ENCODE measurements at places on chromosomes 11 and 22.

DNA sequence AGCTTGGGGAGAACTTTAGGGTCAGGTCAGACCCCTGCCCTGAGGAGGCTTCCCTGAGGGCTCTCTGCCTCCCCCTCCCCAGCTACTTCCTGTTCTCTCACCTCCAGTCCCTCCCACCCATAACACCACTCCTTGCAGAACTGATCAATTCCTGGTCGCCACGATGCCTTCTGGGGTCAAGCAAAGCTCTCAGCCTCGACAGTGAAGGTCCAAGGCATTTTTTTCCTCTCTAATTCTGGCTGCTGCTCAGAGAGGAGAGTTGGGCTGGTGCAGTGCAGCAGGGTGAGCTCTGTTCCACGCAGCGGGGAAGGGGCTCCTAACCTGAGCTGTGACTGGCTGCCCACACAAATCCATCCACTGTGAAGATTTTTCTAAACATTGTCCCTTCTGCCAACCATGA, 628.4 kb downstream of the BRD1 start:
- no peak for DNase-seq

DNA sequence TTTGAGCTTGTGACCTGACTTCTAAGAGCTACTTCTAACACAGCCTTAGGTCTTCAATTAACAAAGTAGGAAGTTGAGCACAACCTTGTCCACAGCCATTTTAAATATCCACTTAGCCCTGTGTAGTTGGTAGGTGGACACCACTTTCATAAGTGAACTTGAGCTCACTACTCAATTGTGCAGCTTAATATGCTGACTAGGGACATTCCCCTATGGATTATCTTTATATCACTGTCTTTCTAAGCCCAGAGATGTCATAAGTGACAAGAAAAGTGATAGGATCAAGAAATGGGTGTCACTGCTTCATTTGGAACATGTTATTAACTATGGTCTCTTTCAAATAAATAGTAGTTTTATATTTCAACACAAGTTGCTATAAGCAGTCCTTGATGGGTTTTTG, 4.0 kb upstream of the ATP5MG start:
- DNase-seq, result no peak

- DNase-seq, result no peak
Measured at GRCh38 chr11:12865863-12866595, 143.1 kb upstream of the RASSF10 start.

DNA sequence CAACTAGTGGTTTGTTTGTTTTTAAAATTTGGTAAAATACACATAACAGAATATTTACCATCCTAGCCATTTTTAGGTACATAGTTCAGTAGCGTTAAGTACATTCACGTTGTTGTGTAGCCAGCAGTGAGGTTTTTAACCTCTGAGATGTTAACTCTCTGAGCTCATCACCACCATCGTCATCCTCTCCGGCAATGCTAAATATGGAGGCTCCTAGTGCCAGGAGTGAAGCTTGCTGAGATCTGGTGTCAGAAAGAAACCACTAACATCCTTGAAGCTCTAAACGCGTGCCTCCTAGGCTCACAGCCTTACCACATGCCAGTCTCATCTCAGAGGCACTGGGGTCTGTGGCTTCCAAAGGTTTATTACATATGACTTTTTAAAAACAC, 330.2 kb upstream of the B3GAT1 start:
- DNase-seq, result no peak

DNA sequence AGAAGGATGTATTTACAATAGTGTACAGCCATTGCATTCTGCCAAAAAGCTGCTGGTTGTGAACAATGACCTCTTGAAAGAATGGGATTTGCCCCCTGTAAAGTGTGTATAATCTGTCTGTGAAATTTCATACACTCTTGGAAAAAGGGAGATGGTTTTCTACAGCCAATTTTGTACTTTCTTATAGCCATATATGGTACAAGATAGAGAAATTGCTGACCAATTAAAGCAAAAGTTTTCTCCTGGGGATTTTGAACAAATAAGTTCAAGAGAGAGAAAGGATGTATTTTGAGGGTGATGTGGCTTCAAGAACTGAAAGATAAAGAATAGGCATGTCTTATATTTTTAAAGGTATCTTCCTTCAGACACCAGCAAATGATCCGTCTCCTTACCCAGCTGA, 211.0 kb downstream of the NAV2 start:
- DNase-seq, result no peak

GRCh38 chr11:63745304-63746170, 23.0 kb downstream of the ZFTA start:
- DNase-seq, result peak; percentile 65

DNA sequence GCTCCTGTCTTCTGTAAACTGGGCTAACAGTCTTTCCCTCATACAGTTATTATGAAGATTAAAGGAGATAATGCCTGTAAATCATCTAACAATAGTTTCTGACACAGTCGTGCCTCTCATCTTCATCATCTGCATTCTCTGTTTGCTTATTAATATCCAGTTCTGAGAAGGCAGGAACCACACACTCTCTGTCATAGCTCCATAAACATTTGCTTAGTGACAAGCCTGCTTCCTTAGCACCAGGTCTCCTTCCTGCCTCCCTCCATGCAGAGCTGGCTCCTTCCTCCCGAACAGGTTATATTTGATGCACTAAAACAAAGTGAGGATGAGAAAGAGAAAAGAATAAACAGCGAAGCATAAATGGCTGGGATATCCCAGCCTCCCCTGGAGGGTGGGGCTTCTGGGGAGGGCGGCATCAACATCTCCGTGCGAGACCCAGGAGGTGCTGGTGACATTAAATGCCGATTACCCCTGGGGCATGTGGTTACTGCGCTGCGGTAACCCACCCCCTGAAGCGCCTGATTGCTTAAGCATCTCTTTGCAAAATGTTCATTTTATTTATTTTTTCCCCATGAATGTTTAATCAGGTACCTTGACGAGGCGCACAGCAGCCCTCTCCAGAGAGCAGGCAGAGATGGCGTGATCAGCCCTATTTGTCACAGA, 404.9 kb downstream of the NXPE2 start:
- DNase-seq, result no peak

DNA sequence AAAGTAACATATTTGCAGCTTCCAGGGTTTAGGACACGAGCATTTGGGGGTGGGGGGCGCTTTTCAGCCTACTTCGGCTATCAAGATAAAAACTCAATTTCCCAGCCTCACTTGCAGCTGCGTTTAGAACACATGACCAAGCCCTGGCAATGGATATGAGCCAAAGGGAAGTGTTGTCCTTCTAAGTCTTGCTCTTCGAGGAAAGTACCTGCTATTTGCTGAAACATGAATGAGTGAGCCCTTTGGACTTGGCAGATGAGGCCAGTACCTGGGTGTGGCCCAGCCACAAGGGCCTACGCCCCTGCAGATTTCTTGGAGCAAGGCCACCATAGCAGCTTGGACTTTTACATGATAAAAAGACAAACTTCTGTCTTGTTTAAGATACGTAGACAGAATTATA, 60.2 kb upstream of the SORL1 start:
- DNase-seq, result peak; percentile 32

DNA sequence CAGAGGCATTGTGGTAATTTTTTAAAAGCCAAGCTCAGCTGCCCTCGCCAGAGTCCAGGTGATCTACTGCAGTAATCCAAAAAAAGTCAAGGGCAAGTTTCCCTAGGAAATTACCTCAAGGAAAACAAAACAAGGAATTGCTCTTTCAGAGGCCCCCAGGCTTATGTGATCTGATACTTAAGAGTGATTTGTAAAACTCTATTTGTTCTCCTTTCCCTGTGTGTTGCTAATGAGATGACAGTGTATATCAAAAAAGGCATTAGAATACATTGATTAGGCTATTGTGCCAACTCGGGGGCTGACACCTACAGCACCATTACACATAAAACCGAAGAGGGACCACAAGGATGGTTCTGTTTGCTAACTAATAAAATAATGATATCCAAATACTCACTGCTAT, 44.5 kb upstream of the CHRM4 start:
- DNase-seq, result no peak

DNA sequence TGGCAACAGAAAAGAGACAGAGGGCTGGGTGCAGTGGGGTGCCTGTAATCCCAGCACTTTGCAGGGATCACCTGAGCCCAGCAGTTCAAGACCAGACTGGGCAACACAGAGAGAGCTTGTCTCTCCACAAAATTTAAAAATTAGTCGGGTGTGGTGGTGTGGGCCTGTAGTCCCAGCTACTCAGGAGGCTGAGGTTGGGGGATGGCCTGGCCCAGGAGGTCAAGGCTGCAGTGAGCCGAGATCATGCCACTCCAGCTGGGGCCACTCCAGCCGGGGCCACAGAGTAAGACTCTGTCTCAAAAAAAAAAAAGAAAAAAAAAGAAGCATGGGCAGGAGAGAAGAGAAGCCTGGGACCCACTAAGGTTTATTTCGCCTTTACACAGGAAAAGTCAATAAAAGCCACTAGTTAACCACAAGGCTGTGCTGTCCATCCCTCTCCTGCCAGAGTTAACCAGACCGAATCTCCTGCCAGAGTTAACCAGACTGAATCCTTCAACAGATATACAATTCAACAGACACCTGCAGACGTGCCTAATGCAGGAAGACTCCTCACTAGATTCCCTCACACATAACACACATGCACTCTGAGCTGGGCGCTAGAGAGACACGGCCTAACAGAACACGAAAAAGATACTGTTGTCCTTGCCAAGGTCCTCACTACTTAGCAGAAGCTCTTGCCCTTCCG, 29.8 kb downstream of the MICAL3 start:
- no peak for DNase-seq

DNA sequence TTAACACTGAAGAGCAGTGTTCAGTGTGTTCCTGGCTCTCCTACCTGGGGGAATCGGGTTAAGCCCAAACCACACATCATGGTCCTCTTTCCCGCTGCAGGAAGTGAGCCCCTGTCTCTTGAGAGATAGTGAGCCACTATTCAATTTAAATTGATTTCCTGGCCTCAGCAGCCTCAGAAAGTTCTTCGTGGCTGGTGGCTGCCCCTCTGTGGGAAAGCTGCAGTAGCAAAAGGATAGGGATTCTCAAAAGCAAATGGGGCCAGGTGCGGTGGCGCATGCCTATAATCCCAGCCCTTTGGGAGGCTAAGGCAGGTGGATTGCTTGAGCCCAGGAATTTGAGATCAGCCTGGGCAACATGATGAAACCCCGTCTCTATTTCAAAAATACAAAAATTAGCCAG, 49.1 kb upstream of the CD5 start:
- DNase-seq, result no peak

DNA sequence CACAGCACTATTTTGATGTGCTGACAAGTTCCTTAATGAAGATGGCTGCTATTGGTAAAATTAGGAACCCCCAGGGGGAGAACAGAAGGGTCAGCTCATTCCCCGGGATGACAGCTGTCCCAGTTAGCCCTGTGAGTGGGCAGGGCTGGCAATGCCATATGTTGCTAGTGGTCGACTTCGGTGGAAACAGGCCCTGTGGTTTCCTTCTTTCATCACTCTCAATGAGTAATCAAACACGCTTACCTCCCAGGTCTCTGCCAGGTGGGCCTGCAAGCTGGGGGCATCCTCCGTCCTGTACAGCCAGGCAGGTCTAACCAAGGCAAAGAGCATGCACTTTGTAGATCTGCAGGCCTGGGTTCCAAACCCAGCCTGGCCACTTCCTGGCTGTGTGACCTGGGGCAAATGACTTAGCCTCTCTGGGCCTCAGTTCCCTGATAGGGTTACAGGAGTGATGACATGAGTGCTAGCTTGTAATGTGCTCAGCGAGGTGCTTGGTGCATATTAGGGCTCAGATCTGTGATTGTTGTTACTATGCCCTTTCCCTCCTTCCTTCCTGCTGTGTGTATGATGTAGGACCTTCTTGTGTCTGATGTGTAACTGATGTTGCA, 85.2 kb downstream of the TSPAN18 start:
- DNase-seq, result no peak

GRCh38 chr22:50702821-50703725, 30.4 kb downstream of the SHANK3 start:
- DNase-seq, result no peak

GRCh38 chr11:94134651-94135512, 6.2 kb downstream of the PANX1 start:
- DNase-seq, result peak; percentile 49

DNA sequence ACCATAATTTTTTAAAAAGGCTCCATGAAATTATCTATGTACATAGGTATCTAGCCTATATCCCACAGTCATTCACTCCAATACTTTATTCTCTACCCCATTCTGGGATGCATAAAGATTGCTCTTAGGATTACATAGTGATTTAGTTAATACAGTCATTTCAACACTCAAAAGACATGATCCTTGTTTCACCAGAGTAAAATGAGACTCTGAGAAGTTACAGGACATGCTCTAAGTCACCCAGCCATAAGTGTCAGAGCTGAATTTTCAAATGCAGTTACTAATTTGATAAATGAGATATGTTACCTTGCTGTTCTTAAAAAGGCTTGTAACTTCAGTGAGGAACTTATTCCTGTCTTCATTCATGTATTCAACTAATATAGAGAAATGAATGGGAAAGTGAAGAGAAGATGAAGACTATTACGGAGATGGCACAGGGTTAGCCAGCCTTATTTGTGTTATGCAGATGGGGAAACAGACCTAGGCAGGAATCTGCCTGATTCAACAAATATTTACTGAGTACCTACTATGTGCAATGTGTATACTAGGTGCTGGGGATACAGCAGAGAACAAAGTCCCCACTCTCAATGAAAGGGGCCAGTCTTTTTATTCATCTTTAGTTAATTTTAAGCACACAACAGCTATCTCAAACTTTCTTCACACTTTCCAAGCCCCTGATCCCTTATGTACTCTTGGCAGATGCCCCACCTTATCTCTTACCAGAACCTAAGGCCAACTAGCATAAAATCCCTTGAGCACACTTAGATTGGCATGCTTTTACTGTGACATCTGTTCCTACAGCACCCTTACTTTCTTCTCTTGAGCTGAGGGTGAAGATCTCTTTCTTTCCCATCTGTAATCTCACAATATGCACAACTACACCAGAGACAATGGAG, 21.6 kb downstream of the MAPK1 start:
- peak; percentile 16 for DNase-seq

DNA sequence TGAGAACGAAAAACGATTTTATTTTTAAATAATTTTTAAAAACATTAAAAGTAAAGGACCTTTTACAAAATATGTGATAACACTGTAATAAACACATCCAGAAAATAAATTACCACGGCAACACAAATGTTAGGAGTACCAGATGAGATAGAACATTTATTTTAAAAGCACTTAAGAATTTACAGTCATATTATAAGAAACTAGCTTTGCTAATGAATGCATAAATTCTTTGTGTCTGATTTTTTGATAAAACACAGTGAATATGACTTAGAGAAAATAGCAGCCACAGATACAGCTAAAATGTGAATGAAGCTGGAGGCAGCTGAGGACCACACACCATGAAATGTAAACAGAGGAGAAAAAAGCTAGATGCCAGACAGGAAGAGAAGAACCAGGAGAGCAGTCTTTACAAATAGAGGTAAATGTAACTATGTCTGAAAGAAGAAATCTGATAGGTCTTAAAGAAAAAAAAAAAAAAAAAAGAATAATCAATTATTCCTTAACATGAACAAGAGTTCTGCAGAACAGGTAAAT, 14.6 kb downstream of the CCDC34 start:
- no peak for DNase-seq

- DNase-seq, result no peak
Measured at GRCh38 chr11:111700162-111700561, 66.0 kb downstream of the PPP2R1B start.

DNA sequence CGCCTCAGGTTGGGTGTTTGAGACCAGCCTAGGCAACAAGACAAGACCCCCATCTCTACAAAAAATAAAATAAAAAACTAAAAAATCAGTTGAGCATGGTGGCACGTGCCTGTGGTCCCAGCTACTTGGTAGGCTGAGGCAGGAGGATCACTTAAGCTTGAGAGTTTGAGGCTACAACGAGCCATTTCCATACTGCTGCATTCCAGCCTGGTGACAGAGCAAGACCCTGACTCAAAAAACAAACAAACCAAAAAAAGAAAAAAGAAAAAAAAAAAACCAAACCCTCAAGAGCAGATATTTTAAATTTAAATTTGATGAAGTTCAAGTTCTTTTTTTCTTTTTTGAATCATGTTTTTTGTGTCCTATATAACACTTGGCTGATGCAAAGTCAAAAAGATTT, 7.2 kb upstream of the CCDC83 start:
- DNase-seq, result no peak
